ENCODE measurements at places on chromosomes 16 and 17.

DNA sequence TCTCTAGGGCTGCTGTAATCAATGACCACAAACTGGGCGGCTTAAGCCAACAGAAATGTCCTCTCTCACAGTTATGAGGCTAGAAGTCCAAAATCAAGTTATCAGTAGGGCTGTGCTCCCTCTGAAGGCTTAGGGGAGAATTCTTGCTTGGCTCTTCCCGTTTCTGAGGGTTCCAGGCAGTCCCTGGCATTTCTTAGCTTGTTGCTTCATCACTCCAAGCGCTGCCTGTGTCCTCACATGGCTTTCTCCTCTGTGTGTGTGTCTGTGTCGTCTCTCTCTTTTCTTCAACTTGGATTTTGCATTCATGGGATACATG, 13.7 kb upstream of the CDC42EP4 start:
- DNase-seq = peak; percentile 90

DNA sequence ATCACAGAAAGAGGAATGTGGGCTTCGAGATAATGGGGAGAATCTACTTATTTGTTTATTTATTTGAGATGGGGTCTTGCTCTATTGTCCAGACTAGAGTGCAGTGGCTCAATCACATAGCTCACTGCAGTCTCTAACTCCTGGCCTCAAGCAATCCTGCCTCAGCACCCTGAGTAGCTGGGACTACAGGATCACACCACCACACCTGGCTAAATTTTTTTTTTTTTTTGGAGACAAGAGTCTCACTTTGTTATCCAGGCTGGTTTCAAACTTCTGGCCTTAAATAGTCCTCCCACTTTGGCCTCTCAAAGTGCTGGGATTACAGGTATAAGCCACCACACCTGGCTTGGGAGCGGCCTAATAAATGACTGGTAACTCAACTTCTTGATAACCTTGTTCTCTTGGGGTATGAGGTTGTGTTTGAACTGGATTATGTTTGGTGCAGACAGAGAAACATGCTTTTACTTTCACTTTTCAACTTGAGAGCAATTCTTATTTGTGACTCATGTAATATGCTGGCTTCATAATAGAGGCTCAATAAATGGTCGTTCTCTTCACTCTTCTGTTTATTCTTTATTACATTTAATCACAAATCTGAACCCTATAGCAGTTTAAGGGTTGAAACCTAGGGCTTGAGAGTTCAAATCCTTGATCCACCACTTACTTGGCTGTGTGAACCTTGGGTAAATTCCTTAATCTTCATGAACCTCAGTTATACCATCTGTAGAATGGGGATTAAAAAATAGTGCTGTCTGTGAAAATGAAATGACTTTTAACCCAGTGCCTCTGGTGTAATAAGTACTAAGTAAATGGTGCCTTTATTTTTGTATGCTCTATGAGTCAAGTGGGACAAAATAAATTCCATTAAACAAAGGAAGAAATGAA, 129.1 kb upstream of the HS3ST2 start:
- DNase-seq = no peak

- DNase-seq = no peak
These were observed 24.3 kb downstream of the TK2 start for GRCh38 chr16:66525396-66526180.

DNA sequence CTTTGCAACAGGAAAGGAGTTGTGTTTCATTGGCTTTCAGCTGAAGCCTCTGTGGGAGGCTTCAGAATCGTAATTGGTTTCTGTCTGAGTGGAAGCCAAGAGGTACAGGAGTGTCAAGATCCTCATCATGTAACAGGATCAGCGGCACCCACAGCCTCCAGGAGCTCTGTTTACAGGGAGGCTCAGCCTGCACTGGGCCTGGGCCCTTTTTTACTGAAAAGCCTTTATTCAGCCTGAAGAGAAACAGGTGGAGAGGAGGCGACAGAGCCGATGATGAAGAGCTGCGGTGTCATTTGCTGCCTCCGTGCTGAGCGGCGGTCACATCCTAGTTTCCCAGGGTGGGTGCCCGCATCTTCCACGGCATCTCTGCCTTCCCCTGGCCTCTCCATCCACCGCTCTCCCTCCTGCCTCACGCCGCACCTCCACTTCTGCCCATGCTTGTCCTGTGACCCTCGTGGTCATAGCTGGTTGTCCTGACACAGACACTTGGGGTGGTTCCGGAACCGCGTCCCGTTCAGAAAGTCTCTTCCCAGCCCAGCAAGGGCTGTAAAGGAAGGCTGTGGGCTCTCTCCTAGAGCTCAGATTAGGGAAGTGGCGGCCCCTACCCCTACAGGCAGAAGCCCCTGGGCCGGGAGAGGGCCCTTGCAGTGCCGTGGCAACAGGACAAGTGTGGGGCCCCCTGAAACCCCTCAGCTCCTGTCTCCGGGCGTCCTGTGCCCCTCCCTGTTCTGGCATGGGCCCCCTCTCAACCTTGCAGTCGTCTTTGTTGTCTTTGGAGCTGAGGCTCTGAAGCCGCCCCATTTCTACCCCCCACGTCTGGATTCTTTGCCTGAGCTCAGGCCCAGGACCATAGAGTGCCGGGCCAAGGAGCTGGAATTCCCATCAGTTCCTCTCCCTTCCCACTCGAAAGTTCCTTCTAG, 53.9 kb upstream of the CHMP6 start:
- no peak for DNase-seq

DNA sequence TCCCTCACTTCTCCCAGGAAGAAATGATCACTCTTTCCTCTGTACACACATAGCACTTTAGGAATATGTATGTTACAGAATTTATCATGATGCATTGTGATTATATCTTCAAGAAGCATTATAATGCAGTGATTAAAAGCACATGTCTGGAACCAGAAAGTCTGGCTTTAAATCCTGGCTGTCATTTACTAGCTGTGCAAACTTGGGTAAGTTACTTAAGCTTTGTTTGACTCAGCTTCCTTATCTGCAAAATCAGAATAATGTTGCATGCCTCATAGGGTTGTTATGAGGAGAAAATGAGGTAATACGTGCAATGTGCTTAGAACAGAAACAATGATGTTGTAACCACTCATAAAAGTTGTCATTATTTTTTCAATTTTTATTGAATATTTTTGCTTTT, 156.3 kb upstream of the ZKSCAN2 start:
- no peak for DNase-seq

DNA sequence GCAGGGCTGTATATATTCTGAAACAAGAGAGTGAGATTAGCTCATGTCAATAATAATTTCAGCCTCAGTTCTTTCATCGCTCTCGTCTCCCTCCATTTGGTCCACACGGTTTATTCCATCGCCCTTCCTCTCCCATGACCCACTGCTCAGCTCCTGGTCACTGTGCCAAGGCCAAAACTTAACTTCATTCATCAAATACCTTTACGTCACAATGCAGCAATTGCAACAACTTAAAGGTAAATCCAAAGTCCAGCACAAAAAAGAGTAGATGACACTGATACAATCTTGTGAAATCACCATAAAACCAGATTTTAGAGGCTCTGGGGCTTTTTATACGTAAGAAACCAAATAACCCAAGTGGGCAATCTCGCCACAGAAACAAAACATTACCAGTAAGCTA, 72.0 kb downstream of the ANKRD11 start:
- DNase-seq = no peak

- DNase-seq = no peak
These were observed 47.9 kb upstream of the NLK start for GRCh38 chr17:27994586-27994985.

DNA sequence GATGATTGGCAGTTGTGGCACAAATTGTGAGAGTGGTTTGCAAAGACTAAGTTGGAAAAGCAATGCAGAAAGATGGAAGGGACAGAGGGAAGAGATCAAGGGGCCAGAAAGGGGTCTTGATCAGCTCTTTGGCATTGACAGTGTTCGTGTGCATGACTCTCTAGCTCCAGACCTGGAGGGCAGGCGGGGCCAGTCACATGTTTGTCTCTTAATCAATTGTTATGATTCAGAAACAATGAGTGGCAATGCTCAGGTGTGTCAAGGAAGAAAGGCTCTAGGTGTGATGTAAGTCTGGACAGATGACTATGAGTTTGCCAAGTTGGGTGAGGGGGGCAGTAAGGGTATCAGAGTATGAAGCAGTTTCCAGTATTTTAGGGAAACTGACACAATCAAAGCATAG, 32.1 kb downstream of the WSB1 start:
- DNase-seq = no peak

- DNase-seq = no peak
These were observed 21.2 kb downstream of the CRISPLD2 start for GRCh38 chr16:84840687-84841627.

DNA sequence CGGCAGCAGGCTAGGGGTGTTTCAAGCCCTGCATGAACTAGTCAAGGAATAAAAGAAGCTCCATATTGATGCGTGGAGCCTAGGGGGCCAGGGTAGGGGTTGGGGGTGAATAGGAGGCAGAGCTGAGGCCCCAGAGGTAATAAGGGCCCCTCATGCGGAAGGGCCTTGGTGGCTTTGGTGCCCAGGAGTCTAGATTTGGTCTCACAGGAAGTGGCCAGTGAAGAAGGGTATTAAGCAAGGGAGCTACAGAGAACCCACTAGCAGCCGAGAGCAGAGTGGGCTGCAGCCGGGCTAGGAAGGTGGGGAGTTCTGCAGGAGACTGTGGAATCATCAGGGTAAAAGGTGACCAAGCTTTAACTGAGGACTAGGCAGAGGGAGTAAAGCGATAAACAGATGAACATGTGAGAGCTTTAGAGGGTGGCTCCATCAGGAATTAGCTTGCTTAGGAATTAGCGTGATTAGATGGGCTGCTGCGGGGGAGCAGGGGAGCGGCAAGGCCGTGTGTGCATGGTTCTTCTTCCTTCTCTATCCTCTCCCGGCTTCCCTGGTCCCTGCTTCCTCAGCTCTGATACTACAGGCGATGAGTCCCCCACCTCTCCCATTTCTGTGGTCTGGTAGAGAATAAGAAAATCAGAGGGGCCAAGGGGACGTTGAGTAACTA, 9.8 kb downstream of the GNGT2 start:
- no peak for DNase-seq

DNA sequence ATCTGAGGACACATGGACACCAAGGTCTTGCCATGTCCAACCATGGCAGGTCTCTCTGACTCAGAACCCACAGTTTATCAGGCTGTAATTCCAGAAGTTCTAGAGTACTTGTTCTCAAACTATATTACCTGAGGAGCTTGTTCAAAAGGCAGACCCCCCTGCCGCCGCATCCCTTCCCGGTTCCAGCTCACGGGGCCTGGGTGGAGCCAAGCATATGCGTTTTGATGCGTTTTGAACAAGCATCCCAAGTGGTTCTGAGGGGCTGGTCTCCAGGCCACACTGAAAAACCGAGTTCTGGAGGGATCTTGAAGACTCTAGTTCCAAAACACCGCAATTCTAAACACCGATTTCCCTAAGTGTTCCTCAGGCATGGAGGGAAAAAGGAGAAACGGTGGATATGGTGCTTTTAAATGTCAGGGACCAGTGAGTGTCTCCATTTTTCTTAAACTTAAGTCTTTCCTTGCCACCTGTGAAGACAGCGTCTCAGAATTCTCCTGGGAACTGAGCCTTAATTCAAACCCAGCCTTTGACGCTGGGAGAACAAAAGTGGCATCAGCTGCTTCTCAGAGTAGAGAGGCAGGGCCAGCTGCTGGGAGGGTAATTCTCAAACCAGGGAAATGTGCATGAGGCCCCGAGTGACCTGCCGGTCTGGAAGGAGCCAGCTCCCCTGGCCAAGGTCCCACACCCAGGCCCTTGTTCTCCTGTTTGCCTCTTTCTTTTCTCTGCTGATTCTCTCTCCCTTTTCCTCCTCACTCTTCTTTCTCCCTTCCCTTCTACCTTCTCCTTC, 84.4 kb upstream of the PLCG2 start:
- DNase-seq = peak; percentile 51

- peak; percentile 88 for DNase-seq
These were observed 53.1 kb downstream of the MRM3 start for GRCh38 chr17:835263-835662.

DNA sequence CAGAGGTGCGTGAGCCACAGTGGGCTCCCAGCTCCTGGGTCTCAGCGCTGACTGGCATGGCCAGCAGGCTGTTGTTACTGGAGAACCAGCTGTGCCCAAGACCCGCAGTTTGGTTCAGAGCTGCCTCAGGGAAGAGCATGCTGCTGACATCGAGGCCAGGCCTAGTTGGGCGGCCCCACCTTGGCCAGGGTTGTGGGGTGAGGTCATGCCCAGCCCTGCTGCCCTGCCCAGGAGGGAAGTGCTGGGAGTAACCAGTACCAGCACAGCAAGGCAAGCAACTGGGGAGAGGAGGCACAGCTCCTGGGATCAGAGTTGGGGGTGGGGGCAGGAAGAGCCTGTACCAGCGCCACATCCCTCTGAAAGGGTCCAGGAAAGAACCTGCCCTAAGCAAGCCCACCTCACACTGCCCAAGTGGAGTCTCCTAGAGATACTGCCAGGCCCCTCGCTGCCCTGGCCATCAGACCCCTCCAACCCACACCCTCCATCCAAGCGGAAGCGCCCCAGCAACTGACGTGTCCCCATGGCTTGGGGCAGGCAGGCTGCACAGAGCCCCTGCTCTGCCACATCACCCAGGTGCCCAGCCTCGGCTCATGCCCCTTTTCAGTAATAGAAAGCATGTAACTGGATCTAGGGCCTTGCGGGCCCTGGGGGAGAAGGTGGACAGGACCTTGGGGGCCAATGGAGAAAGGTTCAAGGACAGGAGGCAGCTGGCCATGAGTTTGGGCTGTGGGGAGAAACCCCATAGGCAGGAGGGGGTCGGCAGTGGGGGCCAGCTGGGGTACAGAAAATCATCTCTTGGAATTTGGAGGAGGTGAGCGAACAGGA, 990 bp downstream of the DOK4 start:
- no peak for DNase-seq

GRCh38 chr17:80129006-80129565, 17.8 kb downstream of the EIF4A3 start:
- DNase-seq = peak; percentile 22

GRCh38 chr16:56481468-56482122, 30.2 kb downstream of the OGFOD1 start:
- DNase-seq = no peak

DNA sequence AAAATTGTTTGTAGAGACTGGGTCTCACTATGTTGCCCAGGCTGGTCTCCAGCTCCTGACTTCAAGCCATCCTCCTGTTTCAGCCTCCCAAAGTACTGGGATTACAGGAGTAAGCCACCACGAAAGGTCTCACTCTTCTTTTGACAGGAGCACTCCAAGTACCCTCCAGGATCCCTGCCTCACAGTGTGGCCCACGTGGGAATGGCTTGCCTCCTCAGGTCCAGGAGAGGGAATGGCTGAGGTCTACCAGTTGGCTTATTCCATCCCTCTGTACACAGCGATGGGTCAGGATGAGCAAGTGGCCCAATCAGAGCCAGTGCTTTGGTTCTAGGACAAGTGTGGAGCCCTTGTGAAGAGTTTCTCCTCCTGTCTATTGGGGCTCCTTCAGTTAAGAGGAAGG, 73.7 kb upstream of the ZNF423 start:
- no peak for DNase-seq

- DNase-seq = no peak
These were observed 54.8 kb upstream of the MSI2 start for GRCh38 chr17:57201481-57201880.

- DNase-seq = no peak
These were observed 15.8 kb downstream of the RIPOR1 start for GRCh38 chr16:67544329-67544841.

DNA sequence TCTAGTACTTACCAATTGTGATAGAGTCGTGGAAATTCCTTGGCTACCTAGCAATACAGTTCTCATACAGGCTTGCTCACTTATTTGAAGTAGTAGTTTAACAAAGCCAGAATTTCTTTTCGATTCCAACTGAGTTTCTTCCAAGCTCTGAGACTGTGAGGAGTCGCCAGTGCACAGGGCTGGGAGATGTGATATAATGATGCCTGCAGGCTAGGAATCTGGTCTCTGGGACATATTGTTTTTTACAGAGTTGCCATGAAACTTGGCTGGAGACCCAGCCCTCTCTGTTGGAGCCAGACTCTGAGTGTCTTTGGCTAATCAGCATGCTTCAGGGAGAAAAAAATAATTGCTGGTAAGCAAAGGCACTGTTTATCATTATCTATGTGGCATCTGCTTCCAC, 698.8 kb upstream of the GOT2 start:
- DNase-seq = no peak

Measured in fibroblast of pulmonary artery (primary cell).